ENCODE measurements at places on chromosomes 1 and 21.

- no peak for DNase-seq
These were observed 67.5 kb downstream of the CLIC6 start for GRCh38 chr21:34736116-34736874.

GRCh38 chr1:35708441-35708921 lies 10.2 kb downstream of the C1orf216 start:
- no peak for DNase-seq

DNA sequence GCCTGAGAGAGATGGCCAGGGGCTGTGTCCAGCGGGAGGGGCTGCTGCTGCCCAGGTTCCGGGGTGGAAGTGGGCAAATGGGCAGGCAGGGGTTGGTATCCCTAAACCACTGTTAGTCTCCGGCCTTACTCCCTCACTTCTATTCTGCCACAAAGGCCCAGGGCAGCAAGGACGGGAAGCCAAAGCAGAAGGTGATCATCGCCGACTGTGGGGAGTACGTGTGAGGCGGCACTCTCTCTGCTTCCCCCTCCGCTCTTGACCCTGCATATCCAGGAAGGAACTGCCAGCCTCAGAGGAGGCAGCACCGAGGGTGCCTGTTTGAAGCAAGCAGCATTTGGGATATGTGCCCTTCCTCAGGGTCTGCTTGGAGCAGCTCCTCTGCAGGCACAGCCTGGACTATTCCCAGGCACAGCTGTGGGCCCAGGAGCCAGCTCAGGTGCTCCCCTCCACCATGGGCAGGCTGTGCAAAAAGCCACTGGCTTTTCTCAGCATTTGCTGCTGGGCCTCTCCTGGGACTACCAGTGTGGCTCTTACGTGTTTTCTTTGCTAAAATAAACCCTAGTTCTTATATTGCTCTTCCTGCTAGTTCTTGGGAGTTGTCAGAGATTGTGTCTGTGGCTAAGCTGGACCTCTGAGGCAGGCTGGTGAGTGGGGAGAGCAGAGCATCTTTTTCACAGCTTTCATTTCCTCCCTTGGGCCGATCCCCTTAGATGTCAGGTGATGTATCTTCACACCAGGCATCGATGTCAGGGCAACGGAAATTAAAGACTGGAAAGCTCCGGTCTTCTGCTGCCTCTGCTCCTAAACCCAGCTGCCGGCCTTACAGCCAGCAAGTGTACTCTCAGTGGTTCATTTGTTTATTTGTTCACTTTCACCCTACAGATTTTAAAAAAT lies 14.7 kb downstream of the PPIE start:
- no peak for DNase-seq

DNA sequence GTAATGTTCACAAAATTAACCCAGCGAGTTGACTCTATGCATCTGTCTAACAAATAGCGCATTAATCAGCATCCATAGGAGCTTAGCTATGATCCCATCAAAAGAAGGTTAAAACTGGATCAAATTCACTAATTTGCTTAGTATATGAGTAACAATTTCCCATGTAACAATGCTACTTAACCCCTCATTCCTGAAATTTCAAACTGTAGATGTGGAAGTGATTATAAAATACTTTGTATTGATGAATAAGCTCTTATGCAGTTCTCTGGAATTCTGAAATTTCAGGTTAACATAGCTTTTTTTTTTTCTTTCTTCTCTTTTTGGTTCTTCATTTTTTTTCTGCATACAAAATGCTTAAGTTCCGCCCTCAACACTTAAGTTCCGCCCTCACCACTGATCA lies 1272.7 kb downstream of the KCNT2 start:
- no peak for DNase-seq

DNA sequence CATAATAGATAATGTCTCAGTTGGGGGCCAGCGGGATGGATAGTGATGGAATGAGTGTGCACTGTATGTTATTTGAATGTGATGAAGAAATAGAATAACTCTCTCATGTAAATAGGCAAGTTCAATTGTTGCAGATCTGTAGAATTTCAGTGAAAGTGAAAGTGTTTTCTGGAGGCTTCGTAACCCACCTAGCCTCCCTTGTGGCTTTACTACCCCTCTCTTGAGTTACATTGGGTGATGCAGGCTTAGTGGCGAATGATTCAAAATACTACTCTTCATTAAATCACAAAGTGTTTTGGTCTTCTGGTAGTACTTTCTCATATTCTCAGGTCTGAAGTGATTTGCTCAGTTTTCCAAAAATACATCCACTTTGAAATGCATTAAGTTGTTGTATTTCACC lies 411.9 kb downstream of the ZP4 start:
- no peak for DNase-seq

GRCh38 chr1:87115317-87115890 lies 201.0 kb downstream of the HS2ST1 start:
- DNase-seq: no peak

DNA sequence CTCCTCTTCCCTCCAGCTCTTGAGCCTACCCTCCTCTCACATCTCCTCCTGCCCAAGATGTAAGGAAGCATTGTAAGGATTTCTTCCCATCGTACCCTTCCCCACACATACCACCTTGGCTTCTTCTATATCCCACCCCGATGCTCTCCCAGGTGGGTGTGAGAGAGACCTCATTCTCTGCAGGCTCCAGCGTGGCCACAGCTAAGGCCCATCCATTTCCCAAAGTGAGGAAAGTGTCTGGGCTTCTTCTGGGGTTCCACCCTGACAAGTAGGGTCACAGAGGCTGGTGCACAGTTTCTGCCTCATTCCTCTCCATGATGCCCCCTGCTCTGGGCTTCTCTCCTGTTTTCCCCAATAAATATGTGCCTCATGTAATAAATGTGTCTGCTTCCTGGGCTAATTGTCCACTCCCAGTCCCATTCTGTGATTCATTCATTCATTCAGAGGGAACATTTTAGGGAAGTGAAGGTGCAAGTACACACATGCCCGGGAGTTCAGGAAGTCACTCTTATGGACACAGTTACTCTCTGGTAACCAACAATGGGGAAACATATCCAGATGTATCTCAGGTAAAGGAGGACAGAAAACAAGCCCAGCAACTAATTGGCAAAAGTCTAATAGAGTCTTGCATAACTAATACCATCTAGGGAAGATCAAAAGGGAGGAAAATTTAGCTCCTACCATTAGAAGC lies 1.9 kb downstream of the SPRR4 start:
- DNase-seq: no peak

- DNase-seq: no peak
These were observed 448.3 kb downstream of the PTPRC start for GRCh38 chr1:199087144-199087543.

DNA sequence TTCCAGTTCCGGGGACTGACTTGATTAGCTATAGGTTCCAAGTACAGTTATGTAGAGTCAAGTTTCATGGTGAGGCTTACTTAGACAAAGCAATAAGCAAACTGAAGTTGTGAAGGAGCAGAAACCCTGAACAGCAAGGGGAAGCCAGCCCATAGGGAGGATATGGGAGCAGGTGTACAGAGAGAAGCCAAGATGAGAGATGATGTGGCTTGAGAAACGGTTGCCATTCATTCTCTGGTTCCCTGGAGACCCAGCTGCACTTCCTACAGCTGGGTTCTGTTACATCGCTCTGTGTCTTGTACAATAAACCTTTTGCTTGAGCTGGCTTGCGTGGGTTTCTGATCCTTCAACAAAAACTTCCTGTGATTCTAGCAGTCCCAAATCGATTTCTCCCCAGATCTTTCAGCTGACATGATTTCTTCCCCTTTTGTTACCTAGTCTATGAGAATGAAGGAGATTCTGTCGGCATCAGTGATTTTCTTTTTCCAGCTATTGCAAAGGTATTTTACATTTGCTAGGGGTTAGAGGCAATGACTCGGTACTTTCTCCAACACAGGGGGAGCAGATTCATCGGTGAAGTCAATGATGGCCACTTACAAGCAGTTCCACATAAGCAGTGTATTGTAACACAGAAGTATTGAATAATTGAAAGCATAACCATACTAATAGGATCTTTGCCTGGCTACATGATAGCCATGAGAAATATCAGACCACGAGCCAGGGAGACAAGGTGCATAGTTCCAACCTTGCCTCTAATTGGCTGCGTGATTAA lies 67.3 kb downstream of the URB2 start:
- no peak for DNase-seq

GRCh38 chr1:39021426-39021825 lies 4.7 kb upstream of the NDUFS5 start:
- DNase-seq: no peak

- DNase-seq: peak; percentile 8
These were observed 8.7 kb downstream of the PLEKHA6 start for GRCh38 chr1:204350857-204351573.

DNA sequence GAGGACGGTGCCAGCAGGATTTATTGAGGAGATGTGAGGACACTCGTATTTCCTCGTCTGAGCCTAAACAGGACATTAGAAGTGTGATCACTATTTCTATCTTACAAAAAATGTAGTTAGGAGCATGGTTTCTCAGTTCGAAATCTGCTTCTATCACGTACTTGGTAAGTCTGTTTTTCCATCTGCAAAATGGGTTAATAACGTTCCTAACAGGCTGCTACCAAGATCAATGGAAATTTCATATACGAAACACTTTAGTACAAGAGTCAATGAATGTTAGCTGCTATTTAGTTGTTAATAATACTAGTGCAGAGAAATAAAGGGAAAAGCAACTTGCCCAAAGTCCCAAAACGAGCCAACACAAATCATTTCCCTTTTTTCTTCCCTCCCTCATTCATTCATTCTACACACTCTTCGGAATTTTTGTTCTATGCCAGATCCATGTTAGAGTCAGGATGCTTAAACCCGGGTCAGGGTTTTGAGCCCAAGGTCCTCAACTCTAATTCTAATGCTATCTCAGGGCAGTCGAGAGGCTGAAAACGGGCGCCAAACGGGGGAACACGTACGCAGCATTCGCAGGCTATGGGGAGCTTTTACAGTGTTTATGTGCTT lies 608 bp downstream of the SNRNP40 start:
- no peak for DNase-seq

- DNase-seq: peak; percentile 80
These were observed 43.5 kb downstream of the CD34 start for GRCh38 chr1:207867136-207868109.

GRCh38 chr1:219805191-219805590 lies 123.2 kb downstream of the SLC30A10 start:
- no peak for DNase-seq

DNA sequence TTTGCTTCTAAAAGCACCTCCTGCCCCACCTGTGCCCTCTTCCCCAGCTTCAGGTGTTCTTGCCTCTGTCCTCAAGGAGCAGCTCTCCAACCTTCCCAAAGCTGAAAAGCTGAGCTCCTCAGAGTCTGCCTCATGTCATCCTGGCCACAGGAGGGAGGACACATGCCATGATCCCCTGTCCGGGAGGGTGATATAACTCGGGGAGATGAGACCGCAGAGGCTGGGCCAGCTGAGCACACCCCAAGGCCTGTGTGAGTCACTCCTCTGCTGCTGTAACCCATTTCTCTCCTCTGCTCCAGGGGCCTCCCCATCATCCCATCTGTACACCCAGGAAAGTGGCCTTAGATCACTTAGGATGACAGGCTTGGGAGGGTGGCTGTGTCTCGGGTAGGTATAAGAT lies 49.8 kb downstream of the EPHB2 start:
- no peak for DNase-seq

DNA sequence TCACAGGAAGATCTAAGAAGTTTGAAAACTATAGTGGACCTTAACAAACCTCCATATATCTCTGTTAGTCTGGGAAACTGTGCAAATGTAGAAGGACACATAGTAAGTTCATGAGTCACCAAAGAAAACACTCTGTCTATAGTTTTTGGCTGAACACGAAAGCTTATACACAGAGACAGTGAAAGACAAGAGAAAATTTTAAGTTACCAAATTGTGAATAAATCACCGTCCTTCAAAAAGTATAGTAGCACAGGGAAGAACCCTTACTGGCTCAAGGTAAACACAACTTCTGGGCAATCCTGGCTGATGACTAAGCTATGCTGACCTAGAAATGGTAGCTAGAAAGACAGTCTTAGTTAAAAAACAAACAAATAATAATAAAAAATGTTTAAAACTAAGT lies 1057.9 kb downstream of the AMY1C start:
- DNase-seq: no peak

DNA sequence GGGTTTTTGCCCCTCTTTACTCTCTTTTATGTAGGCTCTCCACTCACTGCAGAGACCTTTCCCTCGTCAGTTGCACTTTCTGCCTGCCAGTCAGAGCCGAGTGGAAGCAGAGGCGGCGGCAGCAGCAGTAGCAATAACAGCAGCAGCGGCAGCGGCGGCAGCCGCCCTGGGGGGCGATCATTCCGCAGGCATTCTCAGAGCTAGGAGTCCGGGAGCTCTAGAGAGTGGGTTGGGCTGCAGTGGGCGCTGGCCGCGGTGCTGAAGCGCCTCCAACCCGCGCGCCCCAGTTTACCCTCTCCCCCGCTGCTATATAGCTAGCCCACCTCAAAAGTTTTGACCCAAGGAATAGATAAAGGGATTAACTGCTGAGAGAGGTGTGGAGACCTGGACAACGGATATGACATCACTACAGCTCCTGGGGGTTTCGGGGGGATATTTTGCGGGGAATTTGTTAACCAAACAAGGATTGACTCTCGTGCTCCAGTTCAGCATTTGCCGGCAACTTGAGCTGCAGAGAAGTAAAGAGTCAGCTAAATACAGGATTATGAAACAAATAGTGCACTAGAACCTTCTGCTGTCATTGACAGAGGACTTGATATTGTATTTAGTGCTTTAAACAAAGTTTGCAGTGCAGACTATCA lies at the start of gene OLFM3:
Gene OLFM3, minus strand, starts transcription at position 102 of the 641 bp plus-strand sequence.
- DNase-seq: peak; percentile 64

DNA sequence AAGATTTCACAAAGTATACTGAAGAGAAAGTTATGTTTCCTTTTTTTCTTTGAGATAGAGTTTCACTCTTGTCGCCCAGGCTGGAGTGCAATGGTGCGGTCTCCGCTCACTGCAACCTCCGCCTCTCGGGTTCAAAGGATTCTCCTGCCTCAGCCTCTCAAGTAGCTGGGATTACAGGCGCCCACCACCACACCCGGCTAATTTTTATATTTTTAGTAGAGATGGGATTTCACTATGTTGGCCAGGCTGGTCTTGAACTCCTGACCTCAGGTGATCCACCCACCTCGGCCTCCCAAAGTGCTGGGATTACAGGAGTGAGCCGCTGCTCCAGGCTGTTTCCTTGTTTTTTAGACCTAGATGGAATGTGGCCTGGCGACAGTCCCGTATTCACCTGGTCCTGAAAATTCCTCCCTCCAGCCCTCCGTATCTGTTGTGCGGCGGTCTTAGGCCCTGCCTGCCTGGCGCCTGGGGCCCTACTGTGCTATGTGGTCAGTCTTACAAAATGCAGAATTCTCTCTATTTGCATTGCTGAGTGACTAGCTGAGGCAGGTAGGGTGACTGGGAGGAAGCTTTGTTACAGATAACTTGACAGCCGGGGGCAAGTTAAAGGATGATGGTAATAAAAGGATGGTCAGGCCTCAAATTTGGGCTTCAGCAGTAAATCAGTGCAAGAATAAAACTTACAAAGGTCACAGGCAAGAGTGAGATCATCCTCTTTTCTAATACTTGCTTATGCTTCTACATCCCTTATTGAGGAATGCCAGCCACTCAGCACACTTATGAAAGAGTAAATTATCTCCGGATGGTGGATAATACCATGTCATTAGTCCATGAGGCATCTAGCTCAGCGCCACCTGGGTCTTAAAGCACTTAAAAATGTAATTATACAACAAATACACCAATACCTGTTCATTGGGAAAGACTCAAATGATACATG lies 30.3 kb downstream of the PARK7 start:
- no peak for DNase-seq

GRCh38 chr1:54548389-54549044 lies 489 bp downstream of the ACOT11 start:
- no peak for DNase-seq
